ENCODE measurements at places on chromosomes 5 and 9.

DNA sequence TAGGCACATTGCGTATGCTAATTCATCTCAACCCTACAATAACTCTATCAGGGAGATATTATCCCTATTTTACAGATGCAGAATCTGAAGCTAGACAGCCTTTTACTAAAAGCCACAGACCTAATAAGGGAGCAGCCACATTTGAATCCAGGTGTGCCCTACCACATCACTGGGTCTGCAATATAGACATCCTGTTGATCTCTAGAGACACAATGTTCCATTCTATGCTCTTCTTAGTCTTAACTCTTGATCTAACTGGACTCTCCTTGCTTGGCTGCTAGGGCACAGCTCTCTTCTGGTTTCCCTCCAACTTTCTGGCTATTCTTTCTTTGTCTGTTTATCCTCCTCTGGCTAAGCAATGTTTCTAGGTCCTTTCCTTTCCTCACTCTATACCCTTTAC lies 1.4 kb upstream of the SPATA6L start:
- DNase-seq = no peak

GRCh38 chr9:114757984-114758383 lies 47.9 kb downstream of the TNFSF15 start:
- DNase-seq = no peak

DNA sequence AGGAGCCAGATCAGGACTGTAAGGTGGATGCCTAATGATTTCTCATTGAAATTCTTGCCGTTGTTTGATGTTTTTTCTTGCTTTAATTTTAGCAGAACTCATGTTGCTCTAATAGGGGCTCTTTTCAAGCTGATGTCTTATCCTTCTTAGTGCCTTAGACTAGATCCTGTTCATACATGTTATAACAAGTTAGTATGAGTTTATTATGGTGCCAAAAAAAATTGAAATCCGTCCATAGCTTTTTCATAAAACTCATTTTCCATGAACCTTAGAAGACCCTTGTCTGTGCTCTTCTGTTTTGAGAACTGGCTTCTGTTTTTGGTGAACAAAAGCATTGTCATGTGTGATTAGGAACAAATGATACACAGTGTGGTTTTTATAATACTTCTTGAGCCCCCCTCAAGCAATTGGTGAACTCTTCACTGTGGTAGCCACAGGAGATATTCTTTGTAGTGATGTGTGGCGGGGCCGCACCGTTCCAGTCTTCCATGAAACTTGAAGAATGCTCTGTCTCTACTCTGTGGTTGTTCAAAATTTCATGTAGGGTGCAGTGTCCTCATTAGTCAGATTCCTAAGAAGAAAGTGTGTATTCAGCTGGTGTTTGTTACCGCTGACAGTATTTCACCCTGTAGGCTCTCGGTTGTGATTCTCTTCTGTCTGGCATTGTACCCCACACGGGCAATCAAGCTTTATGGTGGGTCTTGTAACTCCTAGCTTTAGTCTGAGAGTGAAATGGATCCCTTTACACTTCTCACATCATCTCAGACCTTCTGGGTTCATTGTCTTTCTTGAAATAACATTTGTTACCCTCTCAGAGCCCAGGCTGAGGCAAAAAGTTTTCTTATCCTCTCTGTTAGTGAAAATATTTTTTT lies 10.7 kb downstream of the OTULIN start:
- no peak for DNase-seq

GRCh38 chr5:156201788-156202403 lies 125.1 kb upstream of the SGCD start:
- DNase-seq = no peak

GRCh38 chr9:18739127-18739526 lies 265.2 kb downstream of the ADAMTSL1 start:
- DNase-seq = no peak

GRCh38 chr9:124467410-124468060 lies 17.3 kb downstream of the ADGRD2 start:
- DNase-seq = no peak

GRCh38 chr9:74855072-74855471 lies 32.6 kb downstream of the TRPM6 start:
- DNase-seq = no peak

- DNase-seq = no peak
These were observed 156.2 kb downstream of the RGS3 start for GRCh38 chr9:113619491-113620376.

GRCh38 chr5:148733601-148734438 lies 79.5 kb upstream of the HTR4 start:
- no peak for DNase-seq

DNA sequence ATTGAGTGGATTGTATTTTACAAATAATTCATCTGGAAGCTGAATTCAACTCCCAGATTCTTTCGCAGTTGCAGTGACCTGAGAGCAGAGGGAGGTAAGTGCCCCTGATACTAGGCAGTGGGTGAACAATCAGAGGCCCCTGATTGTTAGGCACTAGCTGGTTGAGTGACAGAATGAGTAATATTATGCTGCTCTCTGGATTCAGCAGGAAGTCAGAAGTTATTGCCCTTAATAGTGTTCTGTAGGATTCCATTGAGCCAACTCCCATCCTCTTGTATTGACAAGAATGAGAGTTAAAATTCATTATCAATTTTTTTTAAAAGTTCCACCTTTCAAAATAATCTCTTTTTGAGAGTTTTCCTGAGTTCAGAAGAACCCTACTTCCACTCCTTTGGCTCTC lies 301.2 kb downstream of the DTWD2 start:
- DNase-seq = no peak

DNA sequence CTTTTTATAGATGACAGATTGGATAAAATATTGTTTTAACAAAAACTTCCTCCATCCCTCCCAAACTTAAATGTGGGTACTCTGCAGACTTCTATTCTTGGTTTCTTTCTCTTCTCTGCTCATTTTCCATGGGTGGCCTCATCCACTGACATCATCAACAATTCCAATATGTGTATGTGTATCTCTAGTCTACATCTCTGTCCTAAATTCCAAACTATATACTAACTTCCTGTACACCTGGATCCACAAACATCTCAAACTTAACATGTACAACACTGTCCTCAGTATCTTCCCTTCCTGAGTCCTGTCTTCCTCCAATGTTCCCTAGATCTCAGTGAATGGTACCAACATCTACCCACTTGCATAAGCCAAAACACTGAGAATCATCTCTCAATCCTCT lies 28.5 kb upstream of the CDK5RAP2 start:
- no peak for DNase-seq

DNA sequence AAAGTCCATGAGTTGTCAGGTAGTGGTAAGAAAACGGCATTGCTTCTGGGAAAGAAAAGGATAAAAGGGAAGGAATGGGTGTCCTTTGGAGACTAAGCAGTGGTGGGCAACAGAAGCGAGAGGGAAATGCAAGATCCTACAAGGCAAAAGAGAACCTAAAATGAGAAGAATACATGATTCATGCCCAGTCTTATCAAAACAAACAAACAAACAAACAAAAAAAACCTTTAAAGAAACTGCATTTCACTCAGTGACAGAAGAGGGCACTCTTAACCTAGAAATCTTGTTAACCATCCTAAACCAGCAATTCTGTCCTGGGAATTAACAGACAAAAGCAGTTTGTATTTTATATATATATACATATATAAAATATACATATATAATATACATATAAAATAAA lies 88.5 kb downstream of the SUSD1 start:
- DNase-seq = no peak

DNA sequence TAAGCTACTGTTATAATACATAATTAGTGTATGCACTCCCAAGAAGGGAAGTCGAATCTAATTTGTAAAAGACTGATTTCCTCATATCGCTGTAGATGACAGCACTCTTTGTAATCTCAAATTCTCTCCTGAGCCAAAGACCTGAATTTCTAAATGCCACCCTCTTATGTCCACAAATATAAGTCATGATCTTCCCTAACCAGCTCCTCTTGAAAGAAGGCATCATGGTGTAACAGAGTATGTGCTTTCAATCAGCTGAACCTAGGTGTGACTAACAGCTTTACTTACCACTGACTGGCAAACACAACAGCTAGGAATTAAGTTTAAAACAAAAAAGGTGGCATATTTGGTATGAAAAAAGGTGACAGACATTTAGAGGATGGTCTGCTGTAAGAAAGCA lies 34.0 kb upstream of the CTNNAL1 start:
- DNase-seq = no peak

- no peak for DNase-seq
These were observed 372.1 kb downstream of the ARRDC3 start for GRCh38 chr5:91011029-91011428.

GRCh38 chr5:126513703-126514102 lies 81.3 kb downstream of the ALDH7A1 start:
- no peak for DNase-seq

- DNase-seq = peak; percentile 3
These were observed 101.7 kb downstream of the ZNF354C start for GRCh38 chr5:179161901-179162300.

GRCh38 chr5:2517451-2517850 lies 234.0 kb downstream of the IRX2 start:
- DNase-seq = no peak

- no peak for DNase-seq
These were observed 694 bp downstream of the RMI1 start for GRCh38 chr9:83981126-83981871.

GRCh38 chr5:154163327-154164248 lies 26.9 kb upstream of the GALNT10 start:
- DNase-seq = no peak

DNA sequence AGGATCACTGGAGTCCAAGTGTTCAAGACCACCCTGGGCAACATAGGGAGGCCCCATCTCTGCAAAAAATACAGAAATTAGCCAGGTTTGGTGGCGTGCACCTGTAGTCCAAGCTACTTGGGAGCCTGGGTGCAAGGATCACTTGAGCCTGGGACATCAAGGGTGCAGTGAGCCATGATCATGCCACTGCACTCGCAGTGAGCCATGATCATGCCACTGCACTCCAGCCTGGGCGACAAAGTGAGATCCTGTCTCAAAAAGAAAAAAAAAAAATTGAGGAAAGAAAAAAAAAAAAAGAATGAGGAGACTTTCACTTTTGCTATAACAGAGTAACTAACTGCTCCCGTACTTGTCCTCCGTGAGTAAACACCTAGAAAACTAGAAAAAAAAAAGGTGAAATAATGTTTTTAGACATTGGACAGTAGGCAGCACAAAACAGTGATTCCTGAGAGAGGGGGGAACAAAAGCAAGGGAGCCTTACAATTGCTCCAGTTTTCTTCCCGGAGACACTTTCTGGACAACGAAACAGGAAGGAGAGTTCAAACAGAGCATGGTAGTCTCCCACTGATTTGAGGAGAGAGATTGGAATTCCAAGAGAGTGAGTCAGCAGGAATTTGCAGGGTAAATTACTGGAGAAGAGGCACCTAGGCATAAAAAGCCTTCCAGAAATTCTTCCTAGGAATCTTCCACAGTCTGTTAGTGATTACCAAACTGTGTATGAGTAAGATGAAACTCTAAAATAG lies 6.9 kb upstream of the ZBTB5 start:
- DNase-seq = no peak

GRCh38 chr9:20732118-20732517 lies 48.1 kb downstream of the FOCAD start:
- DNase-seq = no peak

DNA sequence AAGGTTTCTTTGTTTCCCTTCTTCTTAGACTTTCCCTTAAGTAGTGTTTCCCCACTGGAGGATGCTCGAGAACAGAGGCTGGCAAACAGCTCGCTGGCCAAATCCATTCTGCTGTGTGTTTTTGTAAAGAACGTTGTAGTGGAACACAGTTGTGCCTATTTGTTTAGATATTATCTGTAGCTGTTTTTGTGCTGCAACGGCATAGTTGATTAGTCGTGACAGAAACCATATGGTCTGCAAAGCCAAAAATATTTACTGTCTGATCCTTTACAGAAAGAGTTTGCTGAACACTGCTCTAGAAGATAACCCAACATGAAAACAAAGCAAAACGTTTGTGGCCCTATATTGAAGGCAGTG lies 47.0 kb upstream of the EGFLAM start:
- no peak for DNase-seq

DNA sequence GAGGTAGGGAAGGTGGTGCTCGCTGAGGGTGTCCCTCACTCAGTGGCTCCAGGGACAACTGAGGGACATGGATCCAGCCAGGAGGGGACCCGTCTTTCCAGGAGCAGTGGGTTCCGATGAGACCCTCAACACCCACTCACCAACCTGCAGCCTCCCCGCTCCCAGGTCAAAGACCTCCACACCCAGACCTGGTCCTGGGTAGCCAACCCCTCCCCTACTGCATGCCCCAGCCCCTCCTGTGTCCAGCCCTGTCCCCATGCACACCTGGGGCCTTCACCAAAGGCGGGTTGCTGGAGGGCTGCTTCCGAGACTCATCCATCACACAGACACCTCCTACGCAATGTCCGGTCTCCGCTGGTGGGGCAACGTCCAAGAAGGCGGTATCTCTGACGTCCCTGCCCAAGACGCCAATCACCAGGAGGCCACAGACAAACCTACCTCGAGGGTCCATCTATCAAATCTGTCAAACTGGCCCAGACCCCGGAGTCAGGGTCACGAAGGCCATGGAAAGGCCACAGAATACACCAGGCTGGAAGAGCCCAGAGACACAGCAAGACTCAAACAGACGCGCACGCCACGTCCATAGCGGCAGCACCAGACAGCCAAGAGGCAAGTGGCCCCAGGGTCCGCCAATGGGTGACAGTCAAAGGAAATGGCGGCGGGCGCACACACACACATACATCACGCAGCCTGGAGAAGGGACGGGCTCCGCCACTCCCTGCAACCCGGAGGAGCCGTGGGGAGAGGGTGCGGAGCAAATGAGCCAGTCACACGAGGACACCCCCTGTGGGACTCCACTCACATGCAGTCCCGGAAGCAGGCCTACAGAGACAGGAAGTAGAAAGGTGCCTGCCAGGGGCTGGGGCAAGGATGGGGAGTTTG lies 10.8 kb downstream of the NACC2 start:
- peak; percentile 60 for DNase-seq

DNA sequence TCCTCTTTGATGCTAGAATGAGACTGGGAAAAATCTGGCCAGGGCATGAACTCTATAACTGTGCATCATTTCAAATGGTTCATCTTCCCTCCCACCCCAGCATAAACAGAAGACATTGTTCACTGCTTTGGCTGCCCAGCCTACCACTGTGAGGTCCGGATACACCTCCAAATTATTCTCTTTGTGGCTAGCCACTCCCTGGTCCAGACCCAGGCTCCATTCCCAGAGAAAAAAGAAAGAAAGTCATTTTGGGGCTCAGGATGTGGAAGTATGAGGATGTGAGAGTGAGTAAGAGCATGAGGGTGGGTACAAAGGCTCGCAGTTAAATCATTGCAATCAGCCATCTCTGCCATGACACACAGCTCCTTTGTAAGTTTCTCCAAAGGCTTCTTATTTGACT lies 559.2 kb downstream of the PSAT1 start:
- no peak for DNase-seq

DNA sequence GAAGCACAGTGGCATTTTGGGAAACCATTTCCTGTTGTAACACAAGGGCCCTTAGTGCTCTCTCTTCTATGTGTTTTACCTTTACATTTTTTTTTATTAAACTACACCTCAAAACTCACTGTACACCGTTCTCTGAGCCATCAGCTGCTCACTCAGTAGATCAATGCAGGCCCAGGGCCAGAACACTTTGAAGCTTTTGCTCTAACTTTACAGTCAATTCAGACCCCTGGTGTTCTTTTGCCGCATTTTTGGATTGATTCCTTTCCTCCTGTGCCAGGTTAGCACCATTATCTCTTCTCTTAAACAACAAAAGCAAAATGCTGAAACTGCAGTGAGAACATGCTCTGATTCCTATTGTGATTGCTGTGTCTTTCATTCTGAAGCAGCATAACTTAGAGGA lies 269.8 kb upstream of the RGMB start:
- DNase-seq = no peak

GRCh38 chr5:34756781-34757624 lies 82.0 kb upstream of the TTC23L start:
- no peak for DNase-seq

All from upper lobe of left lung (tissue), 6 donors.